ENCODE measurements at places on chromosomes 4 and X. TPM values are rescaled to one million over a fixed set of nuclear protein-coding genes. Genes with fewer than 3 reads are reported as not detected.
A peak's percentile ranks its signal among the peaks of the same experiment; 100 is the strongest.

The JCHAIN gene
- 6.9 TPM for total RNA-seq

The CLNK gene
- 0.20 TPM for total RNA-seq

The ADH5 gene
- 51.1 TPM for total RNA-seq

DNA sequence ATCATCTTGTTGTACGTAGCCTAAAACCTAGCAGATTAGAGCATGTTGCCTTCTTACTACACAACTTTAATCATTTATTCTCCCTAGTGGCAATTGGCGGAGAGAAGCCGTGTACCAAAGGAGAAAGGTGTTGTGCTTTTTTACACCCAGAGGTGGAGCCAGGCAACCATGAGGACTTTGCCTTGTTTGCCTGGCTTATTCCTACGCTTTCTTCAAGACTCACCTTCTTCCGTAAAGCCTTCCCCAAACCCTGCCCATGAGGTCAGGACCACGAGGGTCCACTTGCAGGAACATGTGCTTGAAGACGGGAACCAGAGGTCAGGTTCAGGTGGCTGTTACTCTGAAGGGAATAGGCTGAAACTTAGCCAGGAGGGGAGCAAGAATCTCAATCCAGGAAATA, 290.5 kb downstream of the RAB28 start:
- no peaks in the 10 kb centered on the region for H3K4me1 ChIP-seq
- no peaks in the 10 kb centered on the region for H3K27me3 ChIP-seq
- no peaks in the 10 kb centered on the region for H3K36me3 ChIP-seq
- no peak overlapping the region for H3K4me3 ChIP-seq
- H3K27ac ChIP-seq, result no peak overlapping the region
- no peak for DNase-seq

- no peaks in the 10 kb centered on the region for H3K36me3 ChIP-seq
- no peak overlapping the region for H3K4me3 ChIP-seq
- H3K27me3 ChIP-seq, result no peaks in the 10 kb centered on the region
- no peaks in the 10 kb centered on the region for H3K4me1 ChIP-seq
Observed at GRCh38 chrX:70969635-70970481, 39.0 kb upstream of the SLC7A3 start.

GRCh38 chr4:11456401-11456800, 27.7 kb upstream of the HS3ST1 start:
- no peak overlapping the region for H3K4me3 ChIP-seq
- H3K27ac ChIP-seq, result no peak overlapping the region
- H3K4me1 ChIP-seq, result peaks cover 8% of the 10 kb centered on the region
- H3K36me3 ChIP-seq, result no peaks in the 10 kb centered on the region

DNA sequence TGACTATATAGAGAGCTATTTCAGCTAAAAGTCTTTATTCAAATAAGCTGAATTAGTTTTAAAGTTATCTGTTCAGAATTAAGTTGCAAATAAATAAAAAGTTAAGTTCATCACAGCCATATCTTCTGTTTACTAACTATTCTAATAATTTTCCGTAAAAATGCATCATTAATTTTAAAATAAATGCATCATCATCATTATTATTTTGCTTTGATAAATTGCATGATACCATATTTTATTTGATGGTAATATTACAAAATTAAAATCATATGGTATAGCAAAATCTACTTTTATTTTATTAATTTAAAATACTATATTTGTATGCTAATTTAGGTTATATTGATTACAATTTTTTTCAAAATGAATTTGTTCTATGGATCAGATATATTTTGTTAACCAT, 357.3 kb upstream of the NDST4 start:
- no peaks in the 10 kb centered on the region for H3K27me3 ChIP-seq
- no peak overlapping the region for H3K4me3 ChIP-seq
- H3K27ac ChIP-seq, result no peak overlapping the region
- DNase-seq, result no peak
- H3K36me3 ChIP-seq, result no peaks in the 10 kb centered on the region

GRCh38 chr4:168167714-168168284, 75.5 kb downstream of the ANXA10 start:
- no peaks in the 10 kb centered on the region for H3K4me1 ChIP-seq
- no peak overlapping the region for H3K4me3 ChIP-seq
- no peak for DNase-seq
- H3K36me3 ChIP-seq, result no peaks in the 10 kb centered on the region
- no peak overlapping the region for H3K27ac ChIP-seq

DNA sequence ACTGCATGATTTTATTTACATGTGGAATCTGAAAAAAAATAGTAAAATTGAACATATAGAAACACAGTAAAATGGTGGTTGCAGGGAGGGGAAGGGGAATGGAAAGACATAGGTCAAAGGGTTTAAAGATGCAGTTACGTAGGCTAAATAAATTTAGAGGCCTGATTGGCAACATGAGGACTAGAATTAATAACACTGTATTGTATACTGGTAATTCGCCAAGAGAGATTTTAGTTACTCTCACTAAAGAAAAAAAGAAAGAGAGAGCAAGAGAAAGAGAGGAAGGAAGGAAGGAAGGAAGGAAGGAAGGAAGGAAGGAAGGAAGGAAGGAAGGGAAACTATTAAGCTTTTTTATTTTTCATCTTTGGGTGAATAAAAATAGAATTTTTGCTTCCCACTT, 488.1 kb downstream of the PCDH10 start:
- H3K27ac ChIP-seq, result no peak overlapping the region
- no peaks in the 10 kb centered on the region for H3K4me1 ChIP-seq
- no peak for DNase-seq
- H3K27me3 ChIP-seq, result no peaks in the 10 kb centered on the region
- no peak overlapping the region for H3K4me3 ChIP-seq
- no peaks in the 10 kb centered on the region for H3K36me3 ChIP-seq

GRCh38 chrX:81195712-81196111, 6.0 kb downstream of the HMGN5 start:
- no peak overlapping the region for H3K27ac ChIP-seq
- peak; percentile 16 for DNase-seq

DNA sequence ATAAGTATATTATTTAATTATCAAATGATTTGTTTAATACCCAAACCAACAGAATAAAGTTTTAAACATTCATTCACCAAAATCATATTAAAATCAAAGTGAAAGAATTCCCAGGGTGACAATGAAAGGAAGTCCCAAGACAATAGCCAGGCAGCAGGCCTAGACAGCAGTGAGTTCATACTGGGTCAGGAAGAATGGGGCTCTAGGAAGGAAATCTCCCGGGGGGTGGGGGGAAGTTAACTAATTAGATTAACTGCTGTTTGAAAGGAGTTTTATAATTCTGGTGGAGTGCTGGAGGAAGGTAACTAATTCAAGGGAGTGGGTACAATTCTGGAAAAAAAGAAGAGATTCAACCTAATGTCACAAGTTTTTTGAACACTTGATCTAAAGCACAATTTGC, 104.1 kb downstream of the ZAR1 start:
- no peak for DNase-seq
- no peak overlapping the region for H3K4me3 ChIP-seq
- H3K4me1 ChIP-seq, result no peaks in the 10 kb centered on the region
- peaks cover 36% of the 10 kb centered on the region for H3K36me3 ChIP-seq
- no peaks in the 10 kb centered on the region for H3K27me3 ChIP-seq

Measured in T-cell (primary cell).